ENCODE measurements at places on chromosomes 16 and 17.

- no peak for DNase-seq
These were observed 40.3 kb upstream of the MTSS2 start for GRCh38 chr16:70725912-70726828.

DNA sequence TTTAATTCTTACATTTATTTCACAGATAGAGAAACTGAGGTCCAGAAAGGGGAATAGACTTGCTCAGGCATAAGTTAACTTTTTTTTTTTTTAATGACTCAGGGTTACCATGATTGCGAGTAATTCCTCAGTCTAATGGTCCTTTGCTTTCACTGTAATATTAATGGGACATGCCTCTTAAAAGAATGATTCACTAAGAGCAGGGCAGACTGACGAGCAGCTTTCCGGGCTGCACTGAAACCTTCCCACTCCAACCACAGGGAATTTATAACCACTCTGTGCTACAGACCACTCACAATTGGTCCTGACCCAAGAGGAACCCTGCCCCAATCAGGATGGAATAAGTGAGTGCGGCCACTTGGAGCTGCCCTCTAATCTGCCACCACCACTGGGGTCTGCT, 5.7 kb downstream of the HOXB2 start:
- no peak for DNase-seq

- no peak for DNase-seq
These were observed 273.4 kb downstream of the NTN1 start for GRCh38 chr17:9294661-9295210.

DNA sequence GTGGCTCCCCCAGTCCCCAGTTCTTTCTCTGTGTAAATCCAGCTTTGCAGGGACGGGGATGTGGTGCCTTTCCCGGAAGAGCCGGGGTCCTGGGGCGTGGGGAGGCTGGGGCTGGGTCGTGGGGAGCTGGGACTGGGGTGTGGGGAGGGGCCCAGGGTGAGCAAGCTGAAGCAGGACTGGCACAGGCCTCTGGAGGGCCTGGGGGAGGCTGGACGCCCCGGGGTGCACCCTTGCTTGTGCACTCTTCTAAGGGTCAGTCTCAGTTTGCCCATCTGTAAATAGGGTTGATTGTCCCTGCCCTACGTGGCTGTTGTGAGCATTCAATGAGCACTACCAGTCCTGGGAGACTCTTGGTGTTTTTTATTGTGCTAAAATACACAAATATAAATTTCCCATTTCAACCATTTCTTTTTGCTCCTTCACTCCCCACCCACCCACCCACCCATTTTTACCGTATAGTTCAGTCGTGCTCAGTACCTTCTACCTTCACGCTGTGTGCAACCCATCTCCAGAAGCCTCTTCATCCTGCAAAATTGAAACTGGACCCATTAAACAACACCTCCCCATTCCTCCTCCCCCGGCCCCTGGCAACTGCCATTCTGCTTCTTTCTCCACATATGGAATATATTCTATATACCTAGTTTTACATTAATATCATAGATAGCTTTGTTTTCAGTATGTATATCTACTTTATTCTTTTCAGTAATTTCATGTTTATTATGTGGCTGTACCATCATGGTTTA, 7.8 kb upstream of the TBC1D3B start:
- DNase-seq = no peak

- no peak for DNase-seq
These were observed 15.9 kb downstream of the CDH5 start for GRCh38 chr16:66382171-66382965.

DNA sequence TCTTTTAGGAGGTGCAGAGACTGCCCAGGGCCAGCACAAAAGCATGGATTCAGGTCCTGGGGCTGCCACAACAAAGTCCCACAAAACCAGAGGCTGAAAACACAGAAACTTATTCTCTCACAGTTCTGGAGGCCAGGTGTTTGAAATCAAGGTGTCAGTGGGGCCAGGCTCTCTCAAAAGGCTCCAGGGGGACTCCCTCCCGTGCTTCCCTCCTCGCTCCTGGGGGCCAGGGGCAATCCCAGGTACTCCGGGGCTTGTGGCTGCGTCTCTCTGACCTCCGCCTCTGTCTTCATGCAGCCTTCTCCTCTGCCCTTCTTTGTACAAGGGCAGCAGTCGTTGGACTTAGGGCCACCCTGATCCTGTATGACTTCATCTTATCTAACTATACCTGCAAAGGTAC, 8.3 kb upstream of the RBFOX3 start:
- no peak for DNase-seq

- DNase-seq = no peak
These were observed 12.2 kb downstream of the GALNS start for GRCh38 chr16:88844419-88845036.

- no peak for DNase-seq
These were observed 26.0 kb downstream of the C16orf74 start for GRCh38 chr16:85724936-85725335.

All from stimulated activated CD4-positive, alpha-beta T cell treated with anti-CD3 and anti-CD28 coated beads, TNF-alpha, amount 100 ng/mL, for 4 hours (primary cell).